ENCODE measurements at places on chromosomes 2 and 18. TPM values are rescaled to one million over a fixed set of nuclear protein-coding genes. Genes with fewer than 3 reads are reported as not detected.

TMEM169 gene
- polyA plus RNA-seq: not detected

SLC38A11 gene
- polyA plus RNA-seq: 5.3 TPM

NCKAP5 gene
- 2.6 TPM for polyA plus RNA-seq

COL5A2 gene
- polyA plus RNA-seq: 13.1 TPM

GULP1 gene
- polyA plus RNA-seq: 36.5 TPM

EDAR gene
- polyA plus RNA-seq: not detected

PTPRN gene
- polyA plus RNA-seq: 3.6 TPM

WDSUB1 gene
- polyA plus RNA-seq: 7.9 TPM

TTR gene
- 6.1 TPM for polyA plus RNA-seq

MC2R gene
- not detected for polyA plus RNA-seq

SRD5A2 gene
- polyA plus RNA-seq: 0.03 TPM

SLC23A3 gene
- polyA plus RNA-seq: 2.3 TPM

SERPINB10 gene
- polyA plus RNA-seq: 0.10 TPM

C2orf78 gene
- not detected for polyA plus RNA-seq

SP140 gene
- polyA plus RNA-seq: 2.2 TPM

DSG4 gene
- 0.76 TPM for polyA plus RNA-seq

AQP12B gene
- not detected for polyA plus RNA-seq

WDR35 gene
- polyA plus RNA-seq: 2.1 TPM

MOGAT1 gene
- 0.15 TPM for polyA plus RNA-seq

RNF152 gene
- polyA plus RNA-seq: 1.4 TPM
